ENCODE measurements at places on chromosomes 13 and 19.

GRCh38 chr19:38634757-38635482 is 12.5 kb upstream of the ACTN4 start:
- DNase-seq = peak; percentile 93

- no peak for DNase-seq
Measured at GRCh38 chr13:46675016-46675415, 121.9 kb downstream of the ESD start.

- DNase-seq = no peak
Measured at GRCh38 chr13:20960663-20961309, 58.2 kb upstream of the XPO4 start.

DNA sequence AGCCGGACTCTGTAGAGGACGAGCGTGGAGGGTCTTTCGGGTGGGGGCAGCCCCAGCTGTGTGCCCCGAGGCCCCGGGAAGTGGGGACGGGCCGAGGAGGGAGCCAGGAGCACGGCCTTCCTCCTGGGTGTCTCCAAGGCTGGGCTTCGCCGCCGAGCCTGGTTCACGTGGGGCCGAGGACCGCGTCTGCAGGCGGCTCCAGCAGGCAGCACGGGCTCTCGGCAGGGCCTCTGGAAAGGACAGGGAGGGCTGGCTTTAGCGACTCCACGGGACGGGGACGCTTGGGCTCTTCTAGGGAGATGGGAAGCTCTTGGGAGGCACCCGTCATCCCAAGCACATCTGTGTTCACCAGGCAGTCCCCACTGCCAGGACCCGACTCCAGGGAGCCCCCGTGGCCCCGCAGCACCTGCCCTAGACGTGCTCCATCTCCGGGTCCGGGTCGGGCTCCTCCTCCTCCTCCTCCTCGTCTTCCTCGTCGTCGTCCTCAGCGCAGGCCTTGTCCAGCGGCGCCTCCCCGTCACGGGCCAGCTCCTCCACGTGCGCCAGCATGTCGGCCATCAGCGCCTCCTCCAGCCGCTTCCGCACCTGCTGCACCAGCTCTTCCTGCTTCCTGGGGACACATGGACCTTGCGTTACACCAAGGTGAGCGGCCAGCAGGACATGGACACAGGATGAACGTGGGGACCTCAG is 9.9 kb upstream of the MEX3D start:
- DNase-seq = no peak

DNA sequence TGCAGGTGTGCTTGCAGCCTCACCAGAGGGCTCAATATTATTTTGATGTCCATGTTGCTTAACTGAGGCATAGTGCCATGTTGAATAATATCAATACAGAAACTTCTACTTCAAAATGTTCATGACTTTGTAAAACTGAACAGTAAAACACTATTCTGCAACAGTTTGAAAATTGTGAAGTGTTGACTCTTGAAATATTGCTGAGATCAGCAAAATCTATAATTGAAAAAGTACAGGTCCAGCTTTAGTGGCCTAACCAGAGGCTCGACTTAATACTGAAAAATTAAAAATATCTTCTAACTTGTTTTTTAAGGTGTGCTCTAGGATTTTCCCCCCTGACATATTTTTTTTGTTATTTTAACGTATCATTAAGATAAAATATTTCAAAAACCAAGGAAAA is 1460.7 kb downstream of the EFNB2 start:
- DNase-seq = no peak

DNA sequence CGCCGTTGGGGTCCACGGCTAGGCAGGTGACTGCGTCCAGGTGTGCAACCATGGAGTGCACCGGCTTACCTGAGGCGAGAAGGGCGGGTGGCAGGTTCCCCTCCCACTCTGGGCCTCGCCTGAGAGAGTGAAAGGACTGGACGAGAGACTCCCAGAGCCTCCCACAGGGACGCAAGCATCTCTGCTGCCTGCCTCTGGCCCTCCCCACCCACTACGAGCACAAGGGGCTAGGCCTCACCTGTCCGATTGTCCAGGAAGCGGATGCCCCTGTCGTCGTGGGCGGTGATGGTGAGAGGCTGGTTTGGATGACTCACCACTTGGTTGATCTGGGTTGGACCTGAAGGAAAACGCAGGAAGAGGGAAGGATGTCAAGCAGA is 5.1 kb upstream of the PRKD2 start:
- no peak for DNase-seq

DNA sequence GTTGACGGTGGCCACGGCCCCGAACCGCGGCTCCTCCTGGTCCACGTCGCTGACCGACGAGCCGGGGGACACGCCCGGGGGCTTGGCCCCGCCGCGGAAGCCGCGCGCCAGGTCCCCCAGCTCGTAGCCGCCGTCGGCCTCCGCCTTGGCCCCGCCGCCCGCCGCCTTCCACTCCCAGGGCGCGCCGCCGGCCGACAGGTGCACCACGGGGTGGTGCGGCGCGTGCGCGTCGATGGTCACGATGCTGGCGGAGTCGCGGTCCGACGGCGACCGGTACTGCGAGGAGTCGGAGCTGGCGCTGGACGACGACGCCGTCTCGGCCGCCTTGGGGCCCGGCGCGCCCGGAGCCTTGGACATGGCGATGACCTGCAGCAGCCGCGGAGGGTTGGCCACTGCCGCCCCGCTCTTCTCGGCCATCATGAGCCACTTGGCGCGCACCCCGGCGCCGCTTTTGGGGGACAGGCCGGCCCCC is 9.0 kb downstream of the PLPPR3 start:
- no peak for DNase-seq

DNA sequence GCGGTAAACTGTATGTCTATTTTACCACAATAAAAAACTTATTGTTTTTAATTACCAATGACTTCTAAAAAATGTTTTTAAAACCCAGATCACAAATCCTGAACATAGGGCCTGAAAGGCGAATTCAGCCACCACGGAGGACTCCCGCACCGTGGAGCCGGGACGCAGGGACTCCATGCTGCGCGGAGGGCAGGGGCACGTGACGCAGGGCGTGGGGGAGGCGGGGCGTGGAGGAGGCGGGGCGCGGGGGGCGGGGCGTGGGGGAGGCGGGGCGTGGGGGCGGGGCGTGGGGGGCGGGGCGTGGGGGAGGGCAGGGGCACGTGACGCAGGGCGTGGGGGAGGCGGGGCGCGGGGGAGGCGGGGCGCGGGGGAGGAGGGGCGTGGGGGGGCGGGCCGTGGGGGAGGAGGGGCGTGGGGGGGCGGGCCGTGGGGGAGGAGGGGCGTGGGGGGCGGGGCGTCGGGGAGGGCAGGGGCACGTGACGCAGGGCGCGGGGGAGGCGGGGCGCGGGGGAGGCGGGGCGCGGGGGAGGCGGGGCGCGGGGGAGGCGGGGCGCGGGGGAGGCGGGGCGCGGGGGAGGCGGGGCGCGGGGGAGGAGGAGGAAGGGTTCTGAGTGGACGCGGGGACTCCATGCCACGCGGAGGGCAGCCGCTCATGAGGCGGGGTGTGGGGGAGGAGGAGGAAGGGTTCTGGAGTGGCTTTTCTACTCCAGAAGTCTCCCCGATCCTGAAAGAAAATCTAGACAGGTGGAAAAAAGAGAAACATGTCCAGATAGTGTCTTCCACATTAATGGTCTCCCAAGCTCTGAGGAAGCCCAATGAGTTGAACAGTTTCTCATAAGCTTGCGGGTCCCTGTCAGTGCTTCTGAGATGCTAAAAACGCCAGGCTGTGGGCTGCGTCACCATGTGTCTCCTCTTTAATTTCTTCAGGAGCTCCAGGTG is 4.4 kb upstream of the PROZ start:
- peak; percentile 47 for DNase-seq

- no peak for DNase-seq
Measured at GRCh38 chr19:45297674-45298073, 25.0 kb downstream of the CKM start.

DNA sequence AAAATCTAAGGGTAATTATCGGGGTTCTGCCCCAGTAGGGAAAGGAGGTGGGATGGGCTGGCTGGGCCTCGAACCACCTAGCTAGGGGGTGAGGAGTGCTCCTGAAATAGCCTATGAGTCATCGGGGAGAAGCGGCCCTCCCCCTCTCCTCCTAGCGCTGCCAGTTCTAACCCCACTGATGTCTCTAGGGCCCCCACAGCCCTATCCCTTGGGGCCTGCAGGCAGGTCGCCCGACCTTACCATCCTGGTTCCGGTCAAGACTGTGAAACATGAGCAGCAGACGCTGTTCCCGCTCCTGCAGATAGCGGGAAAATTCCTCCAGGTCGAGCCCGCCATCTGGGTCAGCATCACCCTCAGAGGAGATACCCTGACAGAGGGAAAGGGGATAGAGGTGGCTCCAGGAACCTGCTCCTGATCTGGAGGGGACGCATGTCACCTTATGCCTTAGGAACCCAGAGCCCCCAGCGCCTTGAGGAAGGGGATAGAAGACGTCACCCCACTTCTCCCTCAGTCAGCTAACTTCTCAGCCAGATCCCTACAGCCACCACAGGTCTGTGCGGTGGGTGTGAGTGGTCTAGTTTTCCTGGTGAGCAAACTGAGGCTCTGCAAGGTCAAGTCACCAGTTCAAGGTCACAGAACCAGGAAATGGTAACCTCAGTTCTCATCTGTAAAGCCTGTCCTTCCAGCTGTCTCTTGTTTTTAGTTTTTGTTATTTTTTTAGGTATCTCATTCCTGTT is 1.5 kb downstream of the SLC25A23 start:
- no peak for DNase-seq

- no peak for DNase-seq
Measured at GRCh38 chr19:41422955-41423354, 4.2 kb downstream of the B3GNT8 start.

GRCh38 chr13:99062593-99062992 is 84.7 kb upstream of the DOCK9 start:
- DNase-seq = no peak

- DNase-seq = no peak
Measured at GRCh38 chr19:51123802-51124201, 904 bp upstream of the SIGLEC9 start.

- no peak for DNase-seq
Measured at GRCh38 chr13:53445686-53446085, 417.1 kb downstream of the OLFM4 start.

GRCh38 chr13:25415241-25415640 is 43.5 kb downstream of the ATP8A2 start:
- no peak for DNase-seq

GRCh38 chr13:43269037-43269481 is 245.7 kb downstream of the DNAJC15 start:
- DNase-seq = peak; percentile 34

GRCh38 chr13:48873587-48873986 is 102.1 kb upstream of the FNDC3A start:
- no peak for DNase-seq

GRCh38 chr19:48481846-48482639 is 12.9 kb downstream of the CYTH2 start:
- no peak for DNase-seq

GRCh38 chr13:72384186-72384823 is 343.1 kb downstream of the MZT1 start:
- no peak for DNase-seq

- no peak for DNase-seq
Measured at GRCh38 chr13:43357564-43357963, 334.2 kb downstream of the DNAJC15 start.

DNA sequence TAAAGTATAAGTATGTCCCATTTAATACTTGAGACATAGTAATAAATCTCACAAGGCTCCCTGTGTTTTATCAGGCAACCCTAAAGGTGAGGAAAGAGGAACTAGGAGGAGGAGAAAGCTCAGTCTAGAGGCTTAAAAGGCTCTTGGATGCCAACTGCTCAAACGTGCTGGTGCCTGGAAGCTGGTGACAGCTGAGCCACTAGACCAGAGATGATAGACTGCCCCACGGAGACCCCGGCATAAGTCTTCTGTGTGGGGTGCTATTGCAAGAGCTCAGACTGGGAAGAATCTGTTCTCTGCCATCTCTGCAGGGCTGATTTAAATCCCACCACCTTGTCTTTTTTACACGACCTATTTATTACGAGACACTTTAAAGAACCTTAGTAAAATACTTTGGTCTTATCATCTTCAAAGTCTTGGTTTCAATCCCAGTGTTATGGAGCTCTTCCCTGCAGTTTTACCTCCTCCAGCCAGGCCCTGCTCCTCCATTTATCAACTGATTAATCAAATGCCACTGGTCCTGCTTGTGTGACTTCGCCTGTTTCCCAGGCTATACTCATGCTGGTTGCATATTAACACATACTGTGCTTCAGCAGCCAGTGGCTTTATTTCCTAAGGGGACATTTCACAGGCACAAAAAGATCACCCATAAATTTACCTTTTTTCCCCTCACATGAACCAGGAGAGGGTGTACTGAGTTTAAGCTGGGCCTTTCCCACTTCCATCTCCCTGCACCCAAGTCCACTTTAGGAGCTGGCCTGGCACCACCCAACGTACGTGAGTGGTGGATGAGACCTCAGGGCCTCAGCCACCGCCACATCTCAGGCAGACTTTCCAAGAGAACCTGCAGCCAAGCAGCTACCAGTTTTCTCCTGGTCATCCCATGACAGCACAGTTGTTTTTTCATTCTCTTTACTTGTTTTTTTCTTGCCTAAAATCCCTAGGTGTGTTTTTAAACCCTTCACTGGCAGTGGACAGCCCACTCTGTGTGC is 7.8 kb upstream of the ATP12A start:
- no peak for DNase-seq

DNA sequence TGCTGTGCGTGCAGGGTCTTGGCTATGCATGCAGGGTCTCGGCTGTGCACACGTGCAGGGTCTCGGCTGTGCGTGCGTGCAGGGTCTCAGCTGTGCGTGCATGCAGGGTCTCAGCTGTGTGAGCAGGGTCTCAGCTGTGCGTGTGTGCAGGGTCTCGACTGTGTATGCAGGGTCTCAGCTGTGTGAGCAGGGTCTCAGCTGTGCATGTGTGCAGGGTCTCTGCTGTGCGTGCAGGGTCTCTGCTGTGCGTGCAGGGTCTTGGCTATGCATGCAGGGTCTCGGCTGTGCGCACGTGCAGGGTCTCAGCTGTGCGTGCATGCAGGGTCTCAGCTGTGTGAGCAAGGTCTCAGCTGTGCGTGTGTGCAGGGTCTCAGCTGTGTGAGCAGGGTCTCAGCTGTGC is 42.5 kb downstream of the RAB20 start:
- DNase-seq = no peak

- peak; percentile 47 for DNase-seq
Measured at GRCh38 chr19:343941-344624, 513 bp downstream of the MIER2 start.

DNA sequence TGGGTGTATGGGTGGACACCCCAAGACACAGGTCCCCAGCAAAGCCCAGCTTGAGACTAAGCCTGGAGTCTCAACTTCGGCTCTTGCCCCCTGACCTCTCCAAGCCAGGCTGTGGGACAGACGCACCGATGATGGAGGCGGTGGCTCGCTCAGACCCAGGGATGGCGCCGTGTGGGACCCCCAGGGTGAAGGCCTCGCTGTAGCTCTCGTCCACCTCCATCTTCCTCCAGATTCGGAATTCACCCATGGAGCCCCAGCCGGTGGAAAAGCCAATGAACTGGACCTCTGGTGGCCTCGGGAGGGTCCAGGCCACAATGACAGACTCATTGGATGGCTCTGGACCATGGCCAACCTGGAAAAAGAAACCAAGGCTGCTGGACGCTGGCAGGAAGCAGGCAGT is 39.1 kb downstream of the F2RL3 start:
- no peak for DNase-seq

GRCh38 chr19:47699360-47699917 is 13.8 kb upstream of the EHD2 start:
- DNase-seq = peak; percentile 93

Measured in A549 (cell line).